ENCODE measurements at places on chromosomes 1 and 21. TPM values are rescaled to one million over a fixed set of nuclear protein-coding genes. Genes with fewer than 3 reads are reported as not detected.

The TMEM125 gene
- total RNA-seq = 13.9 TPM

The ZBTB48 gene
- 41.9 TPM for total RNA-seq

The FTCD gene
- 2.5 TPM for total RNA-seq

The C8A gene
- 0.10 TPM for total RNA-seq

The SLAMF8 gene
- not detected for total RNA-seq

The LY9 gene
- total RNA-seq = 0.22 TPM

The RNU1-1 gene
- total RNA-seq = 1,685 TPM

The SLC2A5 gene
- total RNA-seq = not detected

The SLC1A7 gene
- not detected for total RNA-seq

The RCSD1 gene
- total RNA-seq = 0.15 TPM

The PGLYRP4 gene
- not detected for total RNA-seq

The TNFRSF18 gene
- 56.2 TPM for total RNA-seq

The MNDA gene
- total RNA-seq = not detected

The PSMB2 gene
- total RNA-seq = 122 TPM

The C1orf94 gene
- not detected for total RNA-seq

The VPS26C gene
- total RNA-seq = 42.1 TPM

The SYNC gene
- total RNA-seq = 1.3 TPM

The MPL gene
- total RNA-seq = not detected

The S1PR1 gene
- 0.61 TPM for total RNA-seq

The CFHR1 gene
- total RNA-seq = 0.34 TPM

The OR2M3 gene
- total RNA-seq = not detected

The S100A2 gene
- total RNA-seq = 24.8 TPM

The DRAXIN gene
- 0.47 TPM for total RNA-seq

The DCDC2B gene
- 0.27 TPM for total RNA-seq

The PFKFB2 gene
- total RNA-seq = 13.9 TPM

The CFHR2 gene
- not detected for total RNA-seq

The CLCA4 gene
- not detected for total RNA-seq

The CIART gene
- 0.22 TPM for total RNA-seq

The KLHDC9 gene
- 1.4 TPM for total RNA-seq

The ARTN gene
- total RNA-seq = 36.4 TPM

The RGS18 gene
- not detected for total RNA-seq

The ACTL8 gene
- 0.69 TPM for total RNA-seq

The PIGR gene
- 2.6 TPM for total RNA-seq

The SLC44A3 gene
- total RNA-seq = 9.6 TPM

The NHLH1 gene
- total RNA-seq = 0.12 TPM

The AMY2A gene
- 0.42 TPM for total RNA-seq

The VASH2 gene
- 5.7 TPM for total RNA-seq

The SLC6A17 gene
- total RNA-seq = 10.5 TPM

The TNFRSF4 gene
- total RNA-seq = 0.37 TPM

The CCDC27 gene
- not detected for total RNA-seq
